Aorta (tissue), 5 donors: ENCODE measurements at places on chromosomes 3 and 15.

DNA sequence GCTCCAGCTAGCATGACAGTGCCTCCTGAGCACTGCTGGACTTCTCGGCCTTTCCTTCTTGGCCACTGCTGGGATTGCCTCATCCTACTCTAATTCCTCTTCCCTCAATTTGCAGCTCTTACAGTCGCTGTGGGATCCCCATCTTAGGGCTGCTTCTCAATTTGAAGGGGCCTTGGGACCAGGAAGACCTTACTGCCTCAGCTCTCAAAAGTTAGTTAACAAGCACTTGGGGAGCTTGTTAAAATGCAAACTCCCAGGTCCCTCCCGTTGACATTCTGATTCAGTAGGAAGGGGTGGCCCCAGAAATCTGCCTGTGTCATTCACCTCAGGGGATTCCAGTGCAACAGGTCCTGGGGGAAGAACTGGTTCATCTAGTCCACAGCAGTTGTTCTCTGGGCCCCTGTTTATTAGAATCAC lies 14.8 kb downstream of the BDH1 start:
- DNase-seq, result no peak
- no peak overlapping the region for H3K4me3 ChIP-seq
- no peaks in the 10 kb centered on the region for H3K4me1 ChIP-seq
- no peaks in the 10 kb centered on the region for H3K27me3 ChIP-seq
- H3K27ac ChIP-seq, result no peak overlapping the region

DNA sequence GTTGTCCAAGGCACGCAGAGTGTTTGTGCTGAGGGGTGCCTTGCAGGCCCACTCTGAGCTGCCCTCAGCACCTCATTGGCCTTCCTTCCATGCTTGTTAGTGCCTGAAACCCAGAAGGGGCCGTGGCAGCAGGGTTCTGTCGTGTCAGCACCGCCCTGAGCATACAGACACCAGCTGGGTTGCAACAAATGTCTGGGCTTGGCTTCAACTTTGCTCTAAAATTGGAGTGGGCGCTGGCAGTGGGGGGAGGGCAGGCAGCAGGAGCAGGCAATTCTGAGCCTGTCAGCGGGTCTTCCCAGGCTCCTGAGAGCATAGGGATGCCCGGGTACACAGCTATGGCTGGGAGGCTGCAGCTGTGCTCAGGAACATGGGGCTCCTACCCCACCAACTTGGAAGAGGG lies 464.3 kb downstream of the EPHA3 start:
- H3K4me3 ChIP-seq, result no peak overlapping the region
- H3K36me3 ChIP-seq, result no peaks in the 10 kb centered on the region
- H3K27ac ChIP-seq, result no peak overlapping the region
- H3K4me1 ChIP-seq, result no peaks in the 10 kb centered on the region
- no peaks in the 10 kb centered on the region for H3K27me3 ChIP-seq

DNA sequence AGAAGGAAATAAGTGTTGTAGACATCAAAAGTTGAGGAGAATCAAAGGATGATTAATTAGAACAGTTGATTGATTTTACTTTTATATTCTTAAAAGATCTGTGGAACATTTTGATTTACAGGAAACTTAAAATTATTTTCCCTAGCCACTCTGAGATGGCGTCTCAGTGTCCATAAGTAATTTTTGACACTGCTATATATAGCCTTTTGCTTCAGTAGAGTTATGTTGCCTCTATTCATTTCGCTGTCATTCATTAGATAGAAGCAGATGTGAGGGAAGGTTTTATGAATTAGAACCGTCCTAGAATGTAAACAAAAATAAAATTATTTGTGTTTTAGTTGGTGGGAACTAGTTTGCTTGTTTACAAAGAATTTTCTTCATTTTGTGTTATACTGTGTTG lies 51.1 kb upstream of the EIF3J start:
- DNase-seq, result no peak
- no peak overlapping the region for H3K27ac ChIP-seq
- no peaks in the 10 kb centered on the region for H3K4me1 ChIP-seq
- no peak overlapping the region for H3K4me3 ChIP-seq
- H3K36me3 ChIP-seq, result peaks cover 3% of the 10 kb centered on the region

- no peaks in the 10 kb centered on the region for H3K27me3 ChIP-seq
- no peaks in the 10 kb centered on the region for H3K36me3 ChIP-seq
- H3K27ac ChIP-seq, result no peak overlapping the region
- no peak for DNase-seq
- H3K4me1 ChIP-seq, result peaks cover 1% of the 10 kb centered on the region
Observed at GRCh38 chr3:31075876-31076275, 181.4 kb upstream of the GADL1 start.
